ENCODE measurements at places on chromosomes 5 and 9.

DNA sequence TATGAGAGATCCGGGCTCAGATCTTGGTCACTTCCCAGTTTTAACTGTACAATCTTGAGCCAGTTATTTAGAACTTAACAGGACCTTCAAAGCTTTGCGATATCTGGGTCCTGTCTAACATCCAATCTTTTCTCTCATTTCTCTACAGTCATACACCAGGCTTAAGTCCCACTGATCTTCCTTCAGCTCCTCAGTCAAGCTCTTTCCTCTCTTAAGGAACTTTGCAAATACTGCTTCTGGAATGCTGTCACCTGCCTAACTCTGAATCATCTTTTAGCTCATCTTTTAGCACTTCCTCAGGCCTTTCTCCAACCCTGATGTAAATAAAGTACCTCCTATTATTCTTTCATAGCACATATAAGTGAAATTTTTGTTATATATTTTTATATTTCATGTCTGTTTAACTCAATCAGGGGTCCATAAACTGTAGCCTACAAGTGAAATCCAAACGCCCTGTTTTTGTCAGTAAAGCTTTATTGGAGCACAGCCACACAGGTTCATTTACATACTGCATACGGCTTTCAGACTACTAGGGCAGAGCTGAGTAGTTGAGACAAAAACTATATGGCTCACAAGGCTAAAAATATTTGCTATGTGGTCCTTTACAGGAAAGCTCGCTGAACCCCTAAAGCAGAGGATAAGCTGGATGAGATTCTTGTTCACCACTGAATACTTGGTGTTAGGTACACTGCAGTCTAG lies 63.5 kb downstream of the MEF2C start:
- no peak for DNase-seq
- peak overlapping the region; percentile 80 for H3K4me3 ChIP-seq
- H3K36me3 ChIP-seq = peaks cover 58% of the 10 kb centered on the region

DNA sequence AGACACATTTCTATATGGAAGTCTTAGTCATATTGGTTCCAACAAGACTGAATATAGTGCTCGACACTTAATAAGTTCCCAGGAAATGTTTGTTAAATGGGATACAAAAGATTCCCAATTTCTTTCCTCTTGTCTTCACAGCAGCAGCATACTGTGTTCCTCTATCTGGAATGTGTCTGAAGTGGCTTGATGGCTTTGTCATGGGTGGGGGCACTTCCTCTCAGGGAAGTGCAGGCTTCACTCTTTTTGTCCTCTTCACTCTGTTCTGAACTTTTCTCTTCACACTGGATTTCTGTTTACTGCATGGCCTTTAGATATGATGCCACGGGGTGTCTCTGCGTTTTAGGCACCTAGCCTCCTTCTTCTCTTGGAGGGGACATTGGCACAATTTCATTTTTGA lies 127.7 kb upstream of the C9orf72 start:
- no peaks in the 10 kb centered on the region for H3K36me3 ChIP-seq
- H3K27me3 ChIP-seq = no peaks in the 10 kb centered on the region
- no peaks in the 10 kb centered on the region for H3K4me1 ChIP-seq
- H3K4me3 ChIP-seq = no peak overlapping the region

GRCh38 chr5:148899993-148900392 lies 73.6 kb downstream of the ADRB2 start:
- no peak overlapping the region for H3K4me3 ChIP-seq
- H3K36me3 ChIP-seq = no peaks in the 10 kb centered on the region
- H3K4me1 ChIP-seq = no peaks in the 10 kb centered on the region
- H3K27me3 ChIP-seq = peaks cover 3% of the 10 kb centered on the region
- no peak for DNase-seq

DNA sequence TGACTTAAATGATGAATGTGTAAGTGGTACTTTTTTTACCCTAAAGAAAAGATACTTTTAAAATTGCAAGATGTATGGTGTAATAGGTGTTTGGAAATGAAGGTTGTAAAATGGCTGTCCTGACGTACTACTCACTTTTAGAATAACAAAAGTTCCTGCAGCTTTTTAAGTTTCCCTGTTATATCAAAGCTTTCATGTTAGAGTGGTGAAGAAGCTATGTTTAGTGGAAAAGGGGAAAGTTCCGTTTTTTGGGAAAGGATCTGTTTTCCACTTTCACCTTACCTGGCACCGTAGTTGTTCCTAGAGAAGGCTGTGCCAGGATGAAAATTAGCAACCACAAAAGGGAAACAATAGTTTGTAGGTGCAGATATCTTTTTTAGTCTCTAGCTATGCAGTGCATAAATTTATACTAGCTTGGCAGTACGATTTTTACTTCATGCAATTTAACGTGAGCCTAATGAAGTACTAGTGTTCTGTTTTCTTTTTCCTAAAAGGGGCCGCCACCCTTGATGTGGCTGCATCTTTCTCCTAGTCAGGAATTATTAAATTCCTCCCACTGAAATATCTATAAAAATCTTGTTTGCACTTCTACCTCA lies 1.3 kb downstream of the TNPO1 start:
- peaks cover 30% of the 10 kb centered on the region for H3K4me1 ChIP-seq
- H3K27me3 ChIP-seq = no peaks in the 10 kb centered on the region
- no peak for DNase-seq
- H3K27ac ChIP-seq = peak overlapping the region; percentile 97
- H3K36me3 ChIP-seq = peaks cover 2% of the 10 kb centered on the region

- H3K27me3 ChIP-seq = no peaks in the 10 kb centered on the region
- H3K4me1 ChIP-seq = no peaks in the 10 kb centered on the region
These were observed 42.0 kb downstream of the ACO1 start for GRCh38 chr9:32426278-32426939.

GRCh38 chr5:76594107-76594506 lies 29.1 kb downstream of the F2RL2 start:
- peaks cover 3% of the 10 kb centered on the region for H3K4me1 ChIP-seq
- H3K27me3 ChIP-seq = no peaks in the 10 kb centered on the region
- no peak overlapping the region for H3K4me3 ChIP-seq
- H3K27ac ChIP-seq = no peak overlapping the region
- DNase-seq = no peak

GRCh38 chr5:179765400-179765799 lies 28.4 kb upstream of the LTC4S start:
- no peak overlapping the region for H3K4me3 ChIP-seq
- H3K27me3 ChIP-seq = no peaks in the 10 kb centered on the region
- DNase-seq = no peak
- H3K4me1 ChIP-seq = peaks cover 36% of the 10 kb centered on the region
- peaks cover 48% of the 10 kb centered on the region for H3K36me3 ChIP-seq

GRCh38 chr5:57468481-57469163 lies 14.0 kb downstream of the ACTBL2 start:
- H3K36me3 ChIP-seq = no peaks in the 10 kb centered on the region
- DNase-seq = no peak
- no peaks in the 10 kb centered on the region for H3K4me1 ChIP-seq

- H3K27me3 ChIP-seq = peaks cover 7% of the 10 kb centered on the region
- H3K36me3 ChIP-seq = peaks cover 3% of the 10 kb centered on the region
- peaks cover 44% of the 10 kb centered on the region for H3K4me1 ChIP-seq
- H3K4me3 ChIP-seq = peak overlapping the region; percentile 88
- H3K27ac ChIP-seq = peak overlapping the region; percentile 84
- no peak for DNase-seq
These were observed 1.7 kb upstream of the ZSWIM6 start for GRCh38 chr5:61330341-61330844.

DNA sequence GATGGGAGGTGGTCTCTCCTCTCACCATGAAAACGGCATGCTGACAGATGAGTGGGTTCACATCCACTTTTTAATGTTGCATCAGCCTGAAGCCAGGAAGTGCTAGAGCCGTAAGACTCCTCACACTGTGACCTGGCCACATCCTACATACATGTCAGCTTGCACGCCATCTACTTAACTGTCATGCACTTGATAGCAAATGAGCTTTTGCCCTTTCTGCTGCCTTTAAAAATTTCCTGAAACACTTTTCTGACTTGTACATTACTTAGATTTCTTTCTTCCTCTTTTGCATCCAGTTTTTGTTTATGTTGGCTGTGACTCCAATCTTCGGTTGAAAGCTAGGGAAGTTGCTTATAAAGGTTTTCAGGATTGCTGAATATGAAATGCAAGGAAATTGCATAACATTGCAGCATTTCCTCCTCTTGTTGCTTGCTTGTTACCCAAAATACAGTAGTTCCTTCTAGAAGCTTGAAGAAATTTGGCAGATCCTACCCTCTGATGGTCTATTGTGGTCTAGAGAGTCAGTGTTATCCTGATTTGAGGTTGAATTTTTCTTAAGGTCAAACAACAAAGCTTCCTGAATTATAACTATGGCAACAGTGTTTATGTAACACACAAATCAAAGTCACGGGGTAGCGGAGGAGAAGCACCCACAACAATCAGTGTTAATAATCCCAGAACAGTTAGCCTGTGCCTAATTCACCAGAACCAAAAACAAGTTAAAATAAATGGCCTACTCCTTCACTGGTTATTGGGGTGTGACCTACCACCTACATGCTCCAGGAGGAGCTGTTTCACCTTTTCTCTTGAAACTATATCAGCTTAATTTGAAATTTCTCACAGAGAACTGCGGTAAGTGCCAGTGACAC lies 232.5 kb downstream of the ARHGAP26 start:
- H3K4me1 ChIP-seq = peaks cover 85% of the 10 kb centered on the region
- no peaks in the 10 kb centered on the region for H3K27me3 ChIP-seq
- peak overlapping the region; percentile 13 for H3K4me3 ChIP-seq
- no peak for DNase-seq
- no peaks in the 10 kb centered on the region for H3K36me3 ChIP-seq

DNA sequence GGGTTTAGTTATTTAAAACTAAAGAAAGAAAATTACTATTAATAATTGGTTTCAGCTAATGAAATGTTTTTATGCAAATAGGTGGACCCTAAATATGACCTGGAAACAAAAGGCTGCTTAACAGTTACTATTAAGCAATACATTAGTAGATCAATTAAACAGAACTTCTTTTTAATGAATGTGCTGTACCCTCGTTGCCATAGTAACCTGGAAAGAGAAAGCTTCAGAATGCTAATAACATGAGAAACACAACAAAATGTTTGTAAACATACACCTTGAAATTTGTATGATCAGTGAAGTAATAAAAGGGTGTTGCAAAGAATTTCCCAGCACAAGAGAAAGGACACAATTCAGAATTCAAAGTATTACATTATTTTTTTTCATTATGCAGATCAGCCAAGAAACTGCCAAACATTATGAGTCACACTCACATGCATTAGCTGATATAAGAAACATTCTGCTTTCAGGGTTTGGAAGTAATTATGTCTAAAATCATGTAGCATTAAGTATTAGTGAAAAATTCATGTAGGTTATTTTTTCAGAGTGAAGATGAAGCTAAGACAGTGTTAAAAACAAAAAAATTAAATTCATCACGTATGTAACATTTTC lies 348.3 kb downstream of the ISL1 start:
- no peaks in the 10 kb centered on the region for H3K27me3 ChIP-seq
- H3K4me3 ChIP-seq = no peak overlapping the region
- H3K36me3 ChIP-seq = no peaks in the 10 kb centered on the region
- no peaks in the 10 kb centered on the region for H3K4me1 ChIP-seq
- H3K27ac ChIP-seq = no peak overlapping the region
- DNase-seq = no peak

DNA sequence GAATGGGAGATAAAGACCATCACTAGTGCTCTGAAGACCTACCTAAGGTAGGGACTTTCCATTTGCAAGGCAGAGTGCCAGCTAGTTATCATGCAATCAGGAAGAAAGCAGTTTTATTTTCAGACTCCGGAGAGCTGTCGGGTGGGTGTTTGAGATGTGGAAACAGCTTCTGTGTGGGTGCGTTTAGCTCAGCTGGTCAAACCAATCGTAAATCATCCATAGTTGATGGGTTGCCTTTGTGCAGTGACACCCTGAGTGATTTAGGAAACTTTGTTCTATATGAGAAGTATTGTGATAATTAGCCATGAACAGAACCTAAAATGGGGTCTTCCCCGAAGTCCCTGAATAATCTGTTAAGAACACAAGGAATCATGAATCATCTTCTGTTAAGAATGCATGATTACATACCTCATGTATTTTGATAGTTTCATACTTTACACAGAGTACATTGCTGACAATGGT lies 284.3 kb downstream of the ARHGAP26 start:
- H3K36me3 ChIP-seq = peaks cover 35% of the 10 kb centered on the region
- H3K27ac ChIP-seq = peak overlapping the region; percentile 69
- H3K27me3 ChIP-seq = no peaks in the 10 kb centered on the region
- peak overlapping the region; percentile 38 for H3K4me3 ChIP-seq
- peaks cover 24% of the 10 kb centered on the region for H3K4me1 ChIP-seq

- no peak for DNase-seq
- no peaks in the 10 kb centered on the region for H3K36me3 ChIP-seq
- H3K4me3 ChIP-seq = no peak overlapping the region
- peaks cover 2% of the 10 kb centered on the region for H3K4me1 ChIP-seq
- H3K27me3 ChIP-seq = no peaks in the 10 kb centered on the region
- no peak overlapping the region for H3K27ac ChIP-seq
These were observed 39.8 kb downstream of the STARD4 start for GRCh38 chr5:111472579-111472978.
